ENCODE measurements at places on chromosomes 13 and 19.

GRCh38 chr13:67964986-67965385 is 734.9 kb upstream of the PCDH9 start:
- DNase-seq: no peak

- no peak for DNase-seq
Observed at GRCh38 chr13:72585254-72585653, 142.2 kb downstream of the MZT1 start.

DNA sequence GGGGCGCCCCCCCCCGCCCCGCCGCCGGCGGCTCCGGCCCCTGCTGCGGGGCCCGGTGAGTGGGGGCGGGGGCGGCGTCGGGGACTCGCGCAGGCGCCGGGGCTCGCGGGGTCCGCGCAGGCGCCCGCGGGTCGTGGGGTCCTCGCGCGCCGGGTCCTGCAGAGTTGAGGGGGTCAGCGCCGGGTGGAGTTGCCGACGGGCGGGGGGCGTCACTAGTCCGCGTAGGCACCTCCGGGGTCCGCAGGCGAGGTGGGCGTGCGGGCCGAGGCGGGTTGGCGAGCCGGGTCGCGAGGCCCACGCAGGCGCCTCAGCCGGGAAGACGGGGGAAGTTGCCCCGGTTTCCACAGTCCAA is 365 bp downstream of the PPP6R1 start:
- DNase-seq: peak; percentile 60

- no peak for DNase-seq
Observed at GRCh38 chr13:109899748-109900147, 113.4 kb upstream of the IRS2 start.

- DNase-seq: no peak
Observed at GRCh38 chr13:50468849-50469669, 374.4 kb downstream of the DLEU7 start.

GRCh38 chr13:110070511-110071120 is 236.3 kb downstream of the COL4A1 start:
- no peak for DNase-seq

DNA sequence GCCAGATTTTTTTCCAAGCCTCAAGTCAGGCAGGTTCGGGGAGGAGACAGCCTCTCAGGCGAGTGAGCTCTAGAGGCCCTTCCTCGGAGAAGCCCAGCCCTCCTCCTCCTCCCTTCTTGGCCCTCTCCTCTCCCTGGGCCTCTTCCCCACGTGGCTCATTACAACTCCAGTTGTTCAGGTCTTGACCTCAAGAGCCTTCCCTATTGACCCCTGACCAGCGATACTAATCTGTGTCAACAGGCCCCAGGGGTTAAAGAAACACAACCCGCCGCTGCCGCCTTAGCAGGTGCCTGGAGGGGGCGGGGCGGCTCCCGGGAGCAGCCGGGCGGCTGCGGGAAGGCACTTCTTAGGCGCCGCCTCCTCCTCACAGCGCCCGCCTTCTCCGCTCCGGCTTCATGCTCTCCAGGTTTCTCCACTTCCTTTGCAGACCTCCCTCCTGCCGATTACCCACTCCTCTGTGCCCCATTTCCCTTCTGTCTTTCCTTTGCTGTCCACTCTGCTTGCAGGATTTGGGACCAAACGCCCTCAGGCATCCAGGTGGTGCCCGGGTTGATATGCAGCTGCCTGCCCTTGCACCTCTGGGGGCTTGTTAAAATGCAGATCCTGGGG is 51.0 kb downstream of the LYL1 start:
- peak; percentile 37 for DNase-seq

GRCh38 chr19:18910801-18911436 is 8.3 kb downstream of the COPE start:
- no peak for DNase-seq

- DNase-seq: no peak
Observed at GRCh38 chr13:114167426-114167825, 11.6 kb upstream of the CFAP97D2 start.

- DNase-seq: no peak
Observed at GRCh38 chr19:9906475-9907087, 29.7 kb downstream of the OLFM2 start.

DNA sequence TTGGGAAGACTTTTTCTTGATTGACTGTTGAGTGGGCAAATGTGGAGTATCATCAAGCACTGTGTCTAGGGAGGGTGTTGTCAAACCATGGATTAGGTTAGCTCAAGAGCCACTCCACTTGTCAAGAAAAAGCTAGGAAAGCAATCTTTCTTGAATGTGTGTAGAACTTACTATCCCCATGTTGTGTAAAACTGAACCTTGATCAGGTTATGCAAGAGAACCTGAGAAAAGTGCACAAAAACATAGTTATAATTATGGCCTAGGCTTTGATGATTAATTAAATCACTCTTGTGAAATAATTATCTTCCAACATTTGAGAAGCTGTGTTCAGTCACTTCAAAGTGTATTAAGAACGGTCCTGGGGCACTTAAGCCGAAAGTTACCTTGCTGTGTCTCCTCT is 238.2 kb upstream of the OBI1 start:
- no peak for DNase-seq

DNA sequence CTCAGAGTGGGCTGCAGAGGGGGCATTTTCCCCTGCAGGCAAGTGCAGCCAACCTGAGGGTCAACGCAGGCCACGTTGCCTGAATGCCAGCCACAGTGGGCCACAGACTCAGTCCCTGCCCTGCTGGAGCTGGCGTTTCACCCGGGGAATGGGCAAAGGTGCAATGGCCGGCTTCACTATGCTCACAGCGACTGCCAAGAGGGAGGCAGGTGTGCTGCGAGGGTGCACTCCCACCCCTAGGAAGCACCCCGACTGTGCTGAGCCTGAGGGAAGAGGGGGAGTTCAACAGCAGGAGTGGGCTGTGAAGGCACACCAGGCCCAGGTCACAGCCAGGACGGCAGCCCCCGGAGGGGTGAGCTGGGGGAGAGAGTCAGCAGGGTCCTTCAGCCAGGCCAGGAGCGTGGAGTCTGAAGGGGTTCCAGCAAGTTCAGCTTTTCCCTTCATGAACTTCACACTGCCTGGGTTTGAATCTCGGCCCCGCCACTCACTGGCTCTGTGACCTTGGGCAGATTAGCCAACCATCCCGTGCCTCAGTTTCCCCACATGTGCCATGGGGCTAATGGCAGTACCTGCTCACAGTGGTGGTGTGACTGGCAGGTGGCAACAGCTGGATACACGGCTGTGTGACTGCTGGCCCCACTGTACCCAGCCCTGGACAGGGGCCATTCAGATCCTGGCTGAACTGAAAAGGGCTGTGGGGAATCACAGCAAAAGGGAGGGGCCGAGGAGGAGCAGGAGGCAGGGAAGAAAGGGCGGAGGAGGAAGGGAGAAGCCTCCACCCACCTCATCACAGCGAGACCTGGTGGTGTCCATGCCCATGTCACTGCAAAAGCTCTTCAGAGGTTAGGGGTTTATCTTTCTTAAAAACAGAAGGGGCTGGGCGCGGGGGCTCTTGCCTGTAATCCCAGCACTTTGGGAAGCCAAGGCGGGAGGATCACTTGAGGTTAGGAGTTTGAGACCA is 7.6 kb downstream of the TRAPPC6A start:
- DNase-seq: no peak

GRCh38 chr13:28843639-28844038 is 23.5 kb downstream of the MTUS2 start:
- no peak for DNase-seq

GRCh38 chr19:34837262-34837661 is 64.2 kb upstream of the ZNF599 start:
- no peak for DNase-seq

DNA sequence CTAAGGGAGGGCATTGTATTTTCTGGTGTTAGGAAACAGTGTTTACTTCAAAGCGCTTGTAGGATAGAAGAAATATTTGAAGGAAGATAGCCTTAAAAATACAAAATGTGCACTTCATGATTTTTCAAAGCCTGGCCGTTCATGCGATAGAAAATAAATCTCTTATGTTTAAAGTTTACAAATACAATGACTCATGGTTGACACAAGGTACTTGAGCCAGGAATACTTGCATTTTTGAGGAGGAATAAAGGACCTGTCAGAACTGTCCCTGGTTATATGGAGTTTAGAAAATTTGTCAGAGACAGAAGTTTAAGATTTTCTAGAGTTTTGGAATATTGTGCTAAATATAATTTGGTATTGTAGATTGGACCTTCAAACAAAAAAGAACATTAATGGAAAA is 1223.2 kb upstream of the SLC10A2 start:
- DNase-seq: no peak

GRCh38 chr13:35843272-35843671 is 287.9 kb downstream of the DCLK1 start:
- DNase-seq: no peak

- no peak for DNase-seq
Observed at GRCh38 chr13:84821261-84821660, 939.0 kb upstream of the SLITRK1 start.

- DNase-seq: no peak
Observed at GRCh38 chr13:46559272-46559805, 6.4 kb downstream of the LRCH1 start.

- DNase-seq: no peak
Observed at GRCh38 chr13:95677564-95678266, 776 bp downstream of the DNAJC3 start.

DNA sequence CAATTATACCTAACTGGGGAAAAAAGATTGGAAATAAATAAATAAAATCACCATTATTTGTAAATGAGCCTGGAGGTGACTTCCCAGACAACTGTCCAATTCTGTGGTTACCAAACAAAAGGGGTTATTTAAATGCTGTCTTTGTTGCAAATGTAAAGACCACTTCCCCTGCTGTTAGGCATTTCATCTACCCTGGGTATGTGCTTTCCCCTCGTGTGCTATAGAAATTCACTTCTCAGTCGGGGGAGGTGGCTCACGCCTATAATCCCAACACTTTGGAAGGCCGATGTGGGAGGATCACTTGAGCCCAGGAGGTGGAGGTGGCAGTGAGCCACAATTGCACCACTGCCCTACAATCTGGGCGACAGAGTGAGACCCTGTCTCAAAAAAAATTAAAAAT is 101.9 kb upstream of the AKAP11 start:
- no peak for DNase-seq

DNA sequence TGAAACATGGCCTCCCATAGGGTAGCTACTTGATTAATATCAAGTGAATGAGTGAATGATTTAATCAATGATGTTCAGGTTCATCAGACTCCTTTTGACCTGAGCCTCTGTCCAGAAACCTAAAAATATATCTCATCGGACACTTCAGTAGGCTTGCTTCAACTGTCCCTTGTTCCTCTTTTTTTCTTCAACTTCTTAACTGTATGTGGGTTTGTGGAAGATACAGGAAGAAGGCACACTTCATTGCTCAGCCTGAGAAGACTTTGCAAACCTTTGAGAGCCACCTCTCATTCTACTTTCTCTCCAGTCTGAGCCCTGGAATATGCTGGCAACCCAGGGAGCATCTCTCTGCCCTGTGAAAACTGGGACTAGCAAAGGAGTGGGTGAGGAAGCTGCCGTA is 557.0 kb downstream of the FGF9 start:
- no peak for DNase-seq

GRCh38 chr13:33205804-33206221 is 79.7 kb downstream of the STARD13 start:
- no peak for DNase-seq

Data from stimulated activated CD4-positive, alpha-beta T cell treated with anti-CD3 and anti-CD28 coated beads, Interleukin-12 subunit alpha, Interleukin-12 subunit beta, amount 100 ng/mL, for 4 hours (primary cell).